RWPE1 (cell line): ENCODE measurements at places on chromosomes 12 and 14.

DNA sequence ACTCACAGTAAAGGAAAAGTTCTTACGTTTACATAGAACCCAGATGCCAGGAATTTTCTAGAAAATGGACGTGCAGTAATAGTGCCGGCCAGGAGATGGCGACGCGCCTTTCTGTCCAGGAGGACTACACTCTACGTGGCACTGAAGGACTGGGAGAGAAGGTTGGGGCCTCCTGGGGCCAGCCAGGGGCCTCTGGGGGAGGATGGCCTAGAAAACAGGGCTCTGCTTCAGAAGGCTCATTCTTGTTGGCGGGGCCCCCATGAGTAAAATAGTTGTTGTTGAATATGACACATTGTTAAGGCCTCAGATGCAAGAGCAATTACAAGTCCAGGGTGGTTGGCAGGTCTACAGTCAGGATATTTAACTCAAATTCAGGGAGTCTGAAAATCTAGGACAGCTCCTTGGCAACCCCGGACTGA, 120.1 kb upstream of the MAX start:
- DNase-seq = peak; percentile 46

GRCh38 chr14:98721061-98721460, 550.9 kb downstream of the BCL11B start:
- no peak for DNase-seq

DNA sequence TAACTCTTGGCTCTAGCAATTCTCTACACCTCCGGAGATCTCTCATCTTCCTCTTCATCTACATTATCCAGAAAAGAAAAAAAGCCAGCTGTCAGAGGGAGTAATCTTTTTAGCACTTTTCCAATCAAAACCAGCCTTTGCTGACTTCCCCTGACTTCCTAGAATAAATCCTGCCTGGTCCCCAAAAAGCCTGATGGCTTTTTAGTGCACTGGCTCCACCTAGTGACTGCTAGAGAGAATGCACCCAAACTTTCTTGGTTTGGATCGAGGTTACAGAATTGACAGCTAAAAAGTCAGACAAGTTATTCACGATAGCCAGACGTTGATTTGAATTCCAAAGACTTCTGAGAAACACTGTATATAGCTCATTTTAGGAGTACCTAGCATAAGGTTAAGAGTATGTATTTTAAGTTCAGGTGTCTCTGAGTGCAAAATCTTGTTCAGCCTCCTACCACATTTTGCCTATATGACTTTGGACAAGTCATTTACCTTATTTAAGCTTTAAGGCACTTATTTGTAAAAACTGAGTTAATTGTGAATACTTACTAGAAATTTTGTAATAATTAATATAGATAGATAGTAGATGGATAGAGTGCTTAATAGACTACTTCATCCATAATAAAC, 185.7 kb upstream of the GRIN2B start:
- DNase-seq = peak; percentile 58

DNA sequence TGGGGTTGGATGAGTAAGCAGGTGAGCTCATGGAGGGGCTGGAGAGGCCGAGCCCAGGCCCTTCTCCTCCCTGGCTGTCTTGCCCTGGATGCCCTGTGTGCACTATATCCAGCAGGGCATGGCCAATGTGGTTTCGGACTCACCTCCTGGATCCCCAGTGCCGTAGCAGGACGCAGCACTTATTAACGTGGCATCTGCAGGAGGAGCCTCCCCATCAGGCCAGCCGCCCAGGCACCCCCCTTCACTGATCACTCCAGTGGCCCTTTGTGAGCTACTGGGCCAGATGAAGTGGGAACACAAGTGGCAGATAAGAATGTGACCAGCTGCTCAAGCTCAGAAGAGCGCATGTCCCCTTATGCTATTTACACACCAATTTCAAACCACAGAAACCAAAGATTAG, 43.1 kb upstream of the DICER1 start:
- no peak for DNase-seq

DNA sequence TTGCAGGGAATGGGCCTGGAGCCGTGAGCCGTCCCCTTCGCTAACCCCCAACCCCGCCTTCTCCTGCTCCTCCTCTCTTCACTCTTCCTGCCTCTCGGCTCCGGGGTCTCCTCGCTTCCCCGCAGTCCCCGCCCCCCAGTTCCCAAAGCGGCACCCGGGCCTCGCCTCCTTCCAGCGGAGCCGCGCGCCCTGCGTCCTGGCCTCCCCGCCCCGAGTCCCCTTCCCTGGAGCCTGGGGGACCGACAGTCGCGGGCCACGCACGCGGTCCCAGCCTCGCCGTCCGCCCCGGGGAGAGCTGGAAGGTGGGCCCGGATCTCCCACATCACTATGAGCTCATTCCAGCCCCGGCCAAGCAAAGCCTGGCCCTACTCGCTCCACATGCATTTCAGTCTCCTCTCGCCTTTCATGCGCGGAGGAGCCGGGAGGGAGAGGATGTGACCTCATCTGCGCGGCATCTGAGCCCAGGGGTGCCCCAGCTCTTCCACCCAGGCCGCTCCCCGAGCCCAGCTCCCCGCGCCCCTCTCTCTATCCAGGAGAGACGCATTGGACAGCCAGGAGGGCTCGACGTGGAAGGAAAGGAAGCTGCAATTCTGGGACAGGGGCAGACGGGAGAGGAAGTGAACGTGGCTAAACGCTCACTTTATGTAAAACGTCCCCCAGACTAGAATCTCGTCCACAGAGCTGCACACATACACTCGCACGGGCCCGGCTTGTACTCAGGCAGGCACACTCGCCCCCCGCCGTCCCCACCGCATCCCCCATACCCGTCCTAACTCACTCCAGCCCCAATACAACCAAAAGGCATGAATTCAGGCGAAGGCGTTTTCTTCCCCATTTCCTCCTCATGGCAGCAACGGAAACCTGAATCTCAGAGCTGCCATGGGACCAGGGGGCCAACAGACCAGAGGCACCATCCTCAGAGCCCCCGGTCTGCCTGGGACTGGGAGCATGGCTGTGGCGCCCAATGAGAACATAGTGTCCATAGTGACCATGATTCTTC, 108.7 kb upstream of the CCND2 start:
- DNase-seq = no peak

DNA sequence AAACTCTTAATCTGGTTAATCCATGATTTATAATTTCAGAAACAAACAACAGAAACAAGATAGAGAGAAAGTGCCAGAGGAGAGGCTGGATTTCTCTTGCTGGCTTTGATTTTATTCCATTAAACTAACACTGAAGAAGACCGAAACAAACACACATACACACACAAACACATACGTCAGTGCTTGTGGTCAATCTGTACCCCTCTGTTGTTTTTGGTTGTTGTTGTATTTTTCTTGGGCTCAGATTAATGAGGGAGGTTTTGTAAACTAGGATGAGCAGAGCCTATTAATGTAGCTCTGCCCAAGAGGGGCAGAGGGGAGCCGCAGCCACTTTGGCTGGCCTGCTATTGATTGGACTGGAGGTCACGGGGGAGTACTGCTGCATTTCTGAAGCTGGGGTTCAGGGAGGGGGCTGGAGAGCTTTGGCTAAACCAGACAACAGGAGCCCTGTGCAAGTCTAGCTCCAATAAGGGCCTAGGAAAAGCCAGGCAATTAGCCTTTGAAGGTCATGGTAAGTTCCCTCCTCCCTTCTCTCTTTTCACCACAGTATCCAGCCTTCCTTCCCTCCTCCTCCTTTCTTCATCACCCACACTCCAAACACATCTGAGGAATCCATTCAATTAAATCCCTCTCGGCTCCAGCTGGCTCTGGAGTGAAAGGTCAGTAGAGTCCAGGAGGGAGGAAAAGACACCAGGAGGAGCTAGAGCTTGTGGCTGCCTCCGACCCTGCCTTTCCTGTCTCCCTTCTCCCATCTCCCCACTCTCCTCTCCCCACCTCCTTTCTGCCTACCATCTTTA, 344.1 kb upstream of the LMO3 start:
- DNase-seq = no peak

GRCh38 chr12:69966409-69966808, 141.4 kb downstream of the MYRFL start:
- DNase-seq = peak; percentile 83

DNA sequence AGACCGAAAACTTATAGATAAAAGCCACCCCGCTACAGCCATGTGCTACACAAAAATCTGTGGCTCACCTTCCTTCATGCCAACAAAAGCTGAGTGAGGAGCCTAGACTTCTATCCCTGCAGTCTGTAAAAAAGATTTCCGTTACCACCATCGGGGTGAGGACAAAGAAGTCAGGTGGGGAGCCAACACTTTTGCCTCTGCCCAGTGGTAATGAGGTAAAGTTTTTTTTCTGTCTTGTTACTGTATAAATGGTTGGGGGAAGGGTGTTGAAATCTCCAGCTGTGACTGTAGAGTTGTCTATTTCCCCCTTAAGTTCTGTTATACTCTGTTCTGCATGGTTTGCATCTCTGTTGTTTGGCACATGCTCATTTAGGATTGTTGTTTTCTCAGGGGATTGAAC, 707.8 kb downstream of the FLRT2 start:
- DNase-seq = no peak

DNA sequence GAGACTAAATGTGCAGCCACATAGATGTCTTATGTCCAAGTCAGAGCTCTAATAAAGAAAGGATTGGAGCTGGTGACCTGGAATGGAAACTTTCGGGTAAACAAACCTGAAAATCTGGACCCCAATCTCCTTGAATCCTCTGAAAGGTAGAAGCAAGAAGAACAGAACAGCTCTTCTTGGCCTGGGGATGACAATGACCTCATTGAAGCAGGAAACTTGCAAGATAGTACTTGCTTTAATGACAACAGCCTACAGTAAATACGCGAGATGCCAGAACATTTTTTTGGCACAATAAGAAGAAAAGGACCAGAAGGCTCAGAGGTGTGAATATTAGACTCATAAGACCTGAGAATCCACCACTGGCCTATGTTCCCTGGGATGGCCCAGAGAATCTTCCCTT, 4.1 kb upstream of the PRIMA1 start:
- no peak for DNase-seq

GRCh38 chr12:94033784-94034183, 114.6 kb upstream of the PLXNC1 start:
- no peak for DNase-seq

- peak; percentile 98 for DNase-seq
These were observed at the start of gene MED13L for GRCh38 chr12:116277467-116278278. Gene MED13L (minus strand): TSS chr12:116277693. CDS start chr12:116277131, 562 bp downstream.

DNA sequence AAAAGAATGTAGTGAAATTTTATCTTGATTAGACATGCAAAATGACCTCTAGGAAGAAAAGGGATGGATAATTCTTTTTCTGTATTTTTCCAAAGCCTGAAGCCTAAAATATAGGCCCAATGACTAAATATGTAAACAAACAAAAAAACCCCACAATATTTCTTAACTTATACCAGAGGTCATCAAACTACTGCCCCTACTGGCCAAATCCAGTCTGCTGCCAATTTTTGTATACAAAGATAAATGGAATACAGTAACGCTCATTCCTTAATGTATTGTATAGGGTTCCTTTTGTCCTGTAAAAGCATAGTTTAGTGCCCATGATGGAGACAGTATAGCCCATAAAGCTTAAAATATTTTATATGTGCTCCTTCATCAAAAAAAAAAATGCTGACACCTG, 145.7 kb upstream of the ALG10 start:
- no peak for DNase-seq

DNA sequence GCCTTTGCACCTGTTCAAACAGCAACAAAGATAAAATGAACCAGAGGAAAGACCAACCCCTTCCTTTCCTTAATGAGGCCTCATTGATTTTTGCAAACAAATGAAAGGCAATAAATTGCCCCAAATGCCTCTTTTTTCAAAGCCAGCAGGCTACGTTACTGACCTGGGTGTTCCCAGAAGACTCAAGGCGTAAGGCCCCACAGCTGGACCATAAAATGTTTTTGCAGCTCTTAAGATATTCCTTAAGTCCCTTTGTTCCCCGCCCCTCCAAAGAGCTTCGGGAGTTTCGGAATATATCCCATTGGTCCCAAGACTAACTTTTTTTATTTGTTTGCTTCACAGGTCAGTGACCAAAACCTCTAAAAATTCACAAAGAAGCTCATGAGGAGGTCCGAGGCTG, 462.9 kb upstream of the PRICKLE1 start:
- no peak for DNase-seq

DNA sequence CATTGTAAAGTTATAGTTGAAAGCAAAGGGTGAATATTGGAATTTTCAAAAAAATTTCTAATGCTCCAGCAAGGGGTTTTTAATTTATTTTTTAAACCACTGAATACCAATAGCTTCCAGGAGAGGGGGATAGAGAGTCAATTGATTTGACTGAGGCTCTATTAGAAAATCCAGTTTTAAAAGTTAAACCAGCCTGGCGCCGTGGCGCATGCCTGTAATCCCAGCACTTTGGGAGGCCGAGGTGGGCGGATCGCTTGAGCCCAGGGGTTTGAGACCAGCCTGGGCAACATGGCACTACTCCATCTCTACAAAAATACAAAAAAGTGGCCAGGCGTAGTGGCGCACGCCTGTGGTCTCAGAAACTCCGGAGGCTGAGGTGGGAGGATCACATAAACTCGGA, 150.1 kb downstream of the SLC38A4 start:
- DNase-seq = no peak

DNA sequence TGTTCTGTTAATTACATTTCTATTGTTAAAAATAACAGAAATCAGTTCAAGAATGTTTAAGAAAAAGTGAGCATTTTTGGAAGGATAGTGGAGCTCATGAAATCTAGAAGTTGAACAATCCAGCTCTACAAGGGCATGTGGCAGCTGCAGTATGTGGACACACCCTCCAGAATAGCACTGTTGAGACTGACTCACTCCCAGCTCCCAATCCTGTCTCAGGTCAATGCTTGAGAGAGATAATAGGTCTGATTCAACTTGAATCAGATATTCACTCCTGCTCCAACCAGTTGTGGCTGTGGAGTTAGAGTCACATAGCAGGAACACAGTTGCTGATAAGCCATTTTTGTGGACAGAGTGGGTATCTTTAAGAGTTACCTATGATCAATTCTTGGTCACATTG, 113.0 kb upstream of the NTF3 start:
- peak; percentile 69 for DNase-seq

- peak; percentile 86 for DNase-seq
These were observed 31.1 kb downstream of the CCDC177 start for GRCh38 chr14:69543341-69544115.

DNA sequence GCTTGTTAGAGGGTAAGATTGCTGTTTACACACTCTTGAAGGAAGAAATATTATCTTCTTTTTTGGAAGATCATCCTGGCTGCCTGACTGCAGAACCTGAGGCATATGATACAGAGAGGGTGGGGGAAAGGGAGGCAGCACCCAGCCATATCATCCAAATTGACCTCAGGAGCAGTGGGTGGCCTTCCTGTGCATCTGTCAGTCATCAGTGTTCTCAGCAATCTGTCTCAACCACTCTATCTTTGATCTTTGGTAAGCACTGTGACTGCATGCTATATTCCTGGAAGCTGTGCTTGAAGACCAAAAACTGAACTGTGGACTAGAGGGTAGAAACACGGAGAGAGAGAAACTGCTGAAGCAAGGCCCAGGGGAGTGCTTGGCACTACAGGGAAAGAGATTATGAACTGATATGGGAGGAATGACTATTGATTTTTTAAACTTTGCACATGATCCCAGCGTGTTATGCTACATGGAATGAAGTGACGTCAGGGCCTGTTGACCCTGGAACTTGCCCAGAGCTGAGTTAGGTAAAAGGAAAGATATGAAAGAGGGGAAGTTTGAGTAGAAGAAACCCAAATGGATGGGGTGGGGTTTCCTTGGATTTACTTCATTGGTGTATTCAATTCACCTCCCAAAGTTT, 171.5 kb downstream of the ASCL1 start:
- DNase-seq = no peak
